ENCODE measurements at places on chromosomes 13 and 19. TPM values are rescaled to one million over a fixed set of nuclear protein-coding genes. Genes with fewer than 3 reads are reported as not detected.

IGSF23 gene
- not detected for total RNA-seq

LILRA1 gene
- not detected for total RNA-seq

SH2D3A gene
- total RNA-seq = 20.8 TPM

ZNF563 gene
- 2.4 TPM for total RNA-seq

WDR88 gene
- total RNA-seq = not detected

Measured in T-helper 2 cell treated with Interferon-gamma antibody and Interleukin-4, amounts not matched to agents 100 ng/mL and 5 ng/mL, for 36 hours (primary cell).